Cardiac fibroblast (primary cell): ENCODE measurements at places on chromosomes 7 and 10.

DNA sequence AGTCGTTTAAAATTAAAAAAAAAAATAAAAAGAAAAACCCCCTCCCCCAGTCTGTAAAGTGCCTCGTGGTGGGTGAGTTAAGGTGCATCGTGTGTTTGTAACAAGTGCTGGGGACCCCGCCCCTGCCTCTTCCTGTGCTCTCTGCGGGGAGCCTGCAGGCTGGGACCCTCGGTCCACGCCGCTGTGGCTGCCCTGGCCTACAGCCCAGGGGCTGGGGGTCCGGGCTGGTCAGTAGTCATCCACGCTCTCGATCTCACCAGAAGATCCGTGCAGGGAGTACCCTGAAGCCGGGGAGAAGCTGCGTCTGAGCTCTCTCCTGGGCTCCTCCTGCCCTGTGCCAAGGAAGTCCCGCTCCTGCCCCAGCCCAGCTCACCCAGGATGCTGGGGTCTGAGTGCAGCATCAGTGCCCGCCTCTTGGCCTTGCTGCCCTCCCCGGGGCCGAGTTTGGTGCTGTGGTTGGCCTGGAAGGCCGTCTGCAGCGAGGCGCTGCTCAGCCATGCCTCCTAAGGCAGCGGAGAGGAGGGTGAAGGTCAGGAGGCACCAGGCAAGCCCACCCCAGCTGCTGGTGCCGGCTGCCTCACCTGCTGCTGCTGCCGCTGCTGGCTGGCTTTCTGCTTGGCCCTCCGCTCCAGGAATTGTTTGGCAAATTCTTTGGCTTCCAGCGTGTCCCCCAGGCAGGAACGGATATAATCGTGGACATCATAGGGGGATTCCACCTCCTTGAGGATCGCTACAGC, 8.1 kb downstream of the GNB2 start:
- no peak for DNase-seq

GRCh38 chr7:24885305-24885704, 94.7 kb downstream of the OSBPL3 start:
- DNase-seq, result no peak

- no peak for DNase-seq
Observed at GRCh38 chr7:73918926-73919693, 58.2 kb downstream of the TMEM270 start.

- DNase-seq, result peak; percentile 30
Observed at GRCh38 chr10:132788180-132788830, 2.4 kb upstream of the NKX6-2 start.

DNA sequence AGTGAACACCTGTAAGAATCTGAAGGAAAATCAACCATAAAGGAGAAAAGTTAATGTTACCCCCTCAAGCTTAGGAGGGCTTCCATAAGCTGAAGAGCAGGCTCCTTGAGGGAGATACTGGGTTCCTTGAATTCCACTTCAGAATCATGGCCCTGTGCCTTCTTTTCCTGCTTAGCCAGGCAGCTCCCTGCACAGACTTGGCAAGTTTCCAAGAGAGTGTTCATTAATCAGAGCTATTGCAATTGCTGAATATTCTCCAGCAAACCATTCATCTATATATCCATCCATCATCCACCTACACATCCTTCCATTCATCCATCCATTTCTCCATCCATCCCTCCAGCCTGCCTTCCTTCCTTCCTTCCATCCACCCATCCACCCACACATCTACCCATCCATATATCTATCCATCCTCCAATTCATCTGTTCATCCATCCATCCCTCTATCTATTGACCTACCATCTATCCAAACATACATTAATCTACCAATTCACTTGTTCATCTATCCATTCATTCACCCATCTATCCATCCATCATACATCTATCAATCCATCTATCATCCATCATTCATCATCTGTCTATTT, 574.4 kb downstream of the PTPRN2 start:
- no peak for DNase-seq

- DNase-seq, result no peak
Observed at GRCh38 chr7:158274404-158274811, 313.2 kb downstream of the PTPRN2 start.

GRCh38 chr10:42962110-42962901, 114.6 kb upstream of the RET start:
- no peak for DNase-seq

DNA sequence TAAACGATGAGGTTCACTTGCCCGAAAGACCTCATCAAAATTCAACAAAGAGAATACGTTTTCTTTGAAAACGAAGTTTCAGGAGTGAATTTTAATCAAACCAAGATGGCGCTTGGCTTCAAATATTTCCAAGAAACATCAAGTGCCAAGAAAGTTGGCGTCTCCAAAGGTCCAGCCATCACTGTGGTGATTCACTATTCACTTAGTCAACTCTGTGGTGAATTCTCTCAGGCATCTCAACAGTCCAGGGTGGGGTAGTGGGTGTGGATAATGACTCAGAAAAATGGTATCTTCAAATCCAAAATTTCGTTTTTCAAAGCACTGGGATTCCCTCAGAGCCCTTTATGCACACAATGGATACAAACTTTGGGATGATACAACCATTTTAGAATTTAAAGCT, 133.1 kb downstream of the SVIL start:
- DNase-seq, result peak; percentile 62

DNA sequence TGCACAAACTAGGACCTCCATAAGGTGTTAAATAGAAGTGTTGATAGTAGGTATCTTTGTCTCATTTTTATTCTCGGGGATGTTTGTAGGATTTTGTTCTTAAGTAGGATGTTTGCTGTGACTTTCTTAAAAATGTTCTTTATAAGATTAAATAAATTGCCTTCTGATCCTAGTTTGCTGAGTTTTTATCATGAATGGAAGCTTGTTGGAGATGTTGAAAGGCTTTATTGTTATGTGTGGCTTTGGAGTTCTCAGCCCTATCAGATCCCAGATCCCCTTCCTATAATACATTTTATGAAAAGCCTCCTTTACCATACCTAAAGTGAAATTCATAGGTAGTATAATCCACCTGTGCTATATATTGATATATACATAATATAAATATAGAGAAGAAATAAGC, 40.1 kb downstream of the NHLRC2 start:
- no peak for DNase-seq

GRCh38 chr7:18570441-18570840, 74.9 kb downstream of the HDAC9 start:
- no peak for DNase-seq

DNA sequence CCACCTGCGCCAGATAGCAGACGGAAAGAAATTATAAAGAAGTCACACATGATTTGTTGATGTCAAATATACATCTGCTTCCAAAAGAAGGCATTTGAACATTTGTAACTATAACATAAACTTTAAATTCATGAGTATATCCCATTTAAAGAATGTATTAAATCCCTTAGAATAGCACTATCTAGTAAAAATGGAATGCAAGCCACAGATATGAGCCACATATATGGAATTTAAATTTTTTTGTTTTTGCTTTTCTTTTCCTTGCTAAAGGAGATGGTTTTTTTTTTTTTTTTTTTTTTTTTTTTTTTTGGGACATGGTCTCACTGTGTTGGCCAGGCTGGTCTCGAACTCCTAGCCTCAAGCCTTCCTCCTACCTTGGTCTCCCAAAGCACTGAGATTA, 730.8 kb downstream of the PHTF2 start:
- DNase-seq, result no peak

DNA sequence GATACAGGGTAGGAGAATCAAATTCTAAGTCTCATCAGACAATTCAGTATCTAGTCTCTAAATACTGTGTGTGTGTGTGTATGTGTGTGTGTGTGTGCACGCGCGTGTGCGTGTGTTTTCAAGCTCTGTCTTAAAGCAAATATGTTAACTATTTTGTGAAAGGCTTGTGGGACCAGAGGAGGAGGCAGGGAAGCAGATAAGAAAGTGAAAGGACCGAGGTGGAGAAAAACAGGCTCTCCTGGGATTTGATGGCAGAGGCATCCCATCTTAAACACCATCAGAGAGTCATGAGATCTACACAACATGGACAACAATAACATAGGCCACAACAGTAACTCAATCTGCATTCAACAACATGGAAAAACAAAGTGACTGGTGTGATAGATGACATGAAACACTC, 67.1 kb downstream of the PIP4K2A start:
- DNase-seq, result no peak

DNA sequence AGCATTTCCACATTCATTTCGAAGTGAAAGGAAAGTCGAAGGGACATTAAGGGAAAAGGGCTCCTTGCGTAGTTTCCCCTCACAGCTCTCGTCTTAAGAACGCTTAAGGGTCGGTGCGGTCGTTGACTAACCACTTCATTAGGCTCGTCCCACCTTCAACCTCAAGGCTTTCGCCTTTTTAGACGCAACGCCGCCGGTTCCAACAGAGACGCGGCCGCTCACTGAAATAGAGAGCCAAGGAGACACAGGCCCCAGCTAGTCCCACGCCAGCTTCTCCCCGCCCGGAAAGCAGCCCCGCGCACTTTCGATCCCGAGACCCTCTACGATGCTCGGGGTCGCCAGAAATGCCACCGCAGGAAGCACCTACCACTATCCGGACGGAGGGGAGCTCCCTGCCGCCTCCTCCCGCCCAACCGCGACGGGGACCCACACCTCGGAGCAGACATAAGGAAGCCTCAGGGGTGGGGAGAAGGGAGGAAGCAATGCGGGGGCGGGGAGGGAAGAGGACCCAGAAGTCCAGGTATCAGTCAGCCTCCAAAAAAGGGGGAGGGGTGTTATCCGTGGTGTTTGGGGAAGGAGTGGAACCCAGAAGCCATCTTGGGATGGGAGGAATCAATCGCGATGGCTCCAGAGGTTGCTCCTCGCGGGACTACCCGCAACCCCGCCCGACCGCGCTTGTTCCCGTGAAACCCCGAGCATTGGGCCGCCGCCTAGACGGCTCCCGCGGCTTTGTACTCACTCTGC, 559 bp downstream of the TRA2A start:
- DNase-seq, result peak; percentile 70

DNA sequence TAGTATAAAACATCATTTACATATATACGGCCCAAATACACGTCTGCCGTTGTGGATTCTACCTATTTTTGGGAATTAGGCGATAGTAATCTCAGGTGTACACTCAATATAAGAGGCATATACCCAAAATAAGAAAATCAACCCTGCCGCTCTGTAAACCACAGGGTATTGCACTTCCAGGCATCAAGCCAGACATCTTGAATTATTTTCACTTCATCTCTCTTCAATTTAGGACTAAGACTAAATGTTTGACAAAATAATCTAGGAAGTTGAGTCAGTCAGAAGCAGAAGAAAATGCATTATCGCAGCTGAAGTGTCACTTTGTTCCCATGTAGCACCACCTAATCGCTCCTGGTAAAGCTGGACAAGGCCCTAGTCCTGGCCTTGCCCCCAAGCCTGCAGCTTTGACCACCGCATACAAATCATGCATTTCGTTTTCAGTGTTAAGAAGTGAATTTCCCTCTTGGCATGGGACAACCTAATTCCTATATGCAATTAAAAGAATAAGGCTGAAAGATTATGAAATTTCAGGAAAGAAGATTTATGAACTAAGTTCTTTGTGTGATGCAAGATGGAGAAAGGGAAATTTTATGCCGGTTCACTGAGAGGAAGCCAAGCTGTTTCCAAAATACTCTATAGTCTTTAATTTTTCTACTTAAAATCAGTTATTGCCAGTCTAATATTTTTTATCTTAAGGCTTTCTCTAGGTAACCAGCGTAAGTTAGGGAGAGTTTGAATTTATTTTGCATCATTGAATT, 26.0 kb downstream of the CABCOCO1 start:
- DNase-seq, result no peak

GRCh38 chr7:1848911-1849311, 178.8 kb downstream of the ELFN1 start:
- DNase-seq, result no peak

DNA sequence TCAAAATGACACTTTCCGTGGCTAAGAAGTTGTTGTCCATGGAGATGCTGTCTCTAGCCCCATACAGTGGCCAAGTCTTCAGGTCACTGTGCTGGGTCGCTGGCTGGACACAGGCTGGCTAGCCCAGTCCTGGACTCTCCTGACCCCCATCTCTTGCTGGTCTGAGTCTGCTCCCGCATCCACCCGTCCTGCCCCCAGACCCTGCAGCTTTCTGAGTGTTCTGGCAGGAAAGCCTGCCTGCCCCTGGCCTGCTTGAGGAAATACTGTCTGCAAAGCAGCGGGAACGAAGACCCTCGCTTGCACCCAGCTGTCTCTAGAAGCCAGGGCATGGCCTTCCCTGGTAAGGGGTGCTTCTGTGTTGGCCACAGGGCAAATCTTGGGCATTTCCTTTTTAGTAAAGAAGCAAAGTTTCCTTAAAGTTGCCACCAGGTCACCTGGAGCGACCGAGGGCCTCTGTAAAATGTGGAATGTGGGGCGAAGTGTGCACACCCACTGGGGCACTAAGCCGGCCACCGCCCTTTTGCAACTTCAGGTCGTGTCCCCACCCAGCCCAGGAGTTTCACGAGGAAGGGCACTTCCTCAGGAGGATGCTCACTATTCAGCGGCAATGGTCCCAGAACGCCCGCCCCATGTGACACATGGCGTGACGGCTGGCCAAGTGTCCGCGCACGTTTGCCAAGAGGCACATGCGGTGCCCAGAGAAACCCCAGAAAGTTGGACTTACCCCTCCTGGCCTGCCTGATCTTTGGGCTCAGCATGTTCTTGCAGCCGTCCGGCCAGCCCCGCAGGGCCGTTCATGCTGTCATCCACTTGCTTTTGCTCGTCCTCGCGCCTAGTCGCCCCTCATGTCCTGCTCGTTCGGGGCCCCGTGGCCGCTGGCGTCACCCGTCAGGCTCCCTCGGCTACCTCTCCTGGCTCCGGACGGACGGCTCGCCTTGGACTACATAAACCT, 558 bp downstream of the ARHGAP22 start:
- peak; percentile 26 for DNase-seq

- DNase-seq, result no peak
Observed at GRCh38 chr10:12796401-12797160, 204.9 kb downstream of the CCDC3 start.

GRCh38 chr10:77251297-77252013, 386.2 kb downstream of the KCNMA1 start:
- DNase-seq, result no peak

GRCh38 chr10:60446851-60447250, 57.2 kb upstream of the ANK3 start:
- DNase-seq, result peak; percentile 28

DNA sequence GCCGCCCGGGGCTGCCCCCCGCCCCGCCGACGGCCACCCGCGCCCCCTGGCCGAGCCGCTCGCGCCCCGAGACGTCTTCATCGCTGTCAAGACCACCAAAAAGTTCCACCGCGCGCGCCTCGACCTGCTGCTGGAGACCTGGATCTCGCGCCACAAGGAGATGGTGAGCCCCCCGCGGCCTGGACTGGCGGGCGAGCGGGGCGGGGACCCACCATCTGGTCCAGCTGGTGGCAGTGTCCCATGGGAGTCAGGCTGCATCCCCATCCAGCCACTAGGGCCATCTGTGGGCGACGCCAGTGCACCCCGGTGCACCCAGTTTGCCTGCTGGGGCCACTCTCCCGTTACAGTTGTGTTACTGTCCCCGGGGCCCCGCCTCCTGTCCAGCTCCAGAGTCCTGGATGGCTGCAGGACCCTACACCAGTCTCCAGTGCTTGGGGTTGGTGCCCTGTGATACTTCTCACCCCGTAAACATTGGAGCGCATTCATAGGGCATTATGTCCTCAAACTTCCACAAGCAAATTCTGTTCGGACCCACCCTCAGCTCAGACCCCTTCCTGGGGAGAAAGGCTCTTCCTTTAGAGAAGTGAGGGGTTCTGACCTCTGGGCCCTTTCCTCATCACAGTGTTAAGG, 672 bp downstream of the LFNG start:
- no peak for DNase-seq

GRCh38 chr10:73967022-73967429, 30.9 kb upstream of the VCL start:
- DNase-seq, result no peak
